ENCODE measurements at places on chromosomes 6 and 20. TPM values are rescaled to one million over a fixed set of nuclear protein-coding genes. Genes with fewer than 3 reads are reported as not detected.
A peak's percentile ranks its signal among the peaks of the same experiment; 100 is the strongest.

DNA sequence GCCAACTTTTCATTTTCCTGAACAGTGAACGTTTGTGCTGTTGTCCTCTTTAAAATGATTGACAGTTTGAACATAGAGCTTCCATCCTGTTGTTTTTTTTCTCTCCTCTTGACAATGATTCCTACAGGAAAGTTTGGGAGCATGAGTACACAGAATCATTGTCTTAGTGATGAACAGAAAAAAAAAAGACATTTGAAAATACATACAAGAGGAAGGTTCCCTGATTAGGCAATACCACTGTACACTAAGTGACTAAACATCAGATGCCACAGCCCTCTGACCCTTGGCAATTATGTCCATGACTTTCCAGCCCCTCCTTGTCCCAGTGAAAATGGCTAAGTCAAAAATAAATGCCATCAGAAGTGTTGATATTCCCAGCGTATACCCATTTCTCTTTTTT is 71.5 kb downstream of the RTN4IP1 start:
- DNase-seq = no peak

PBOV1 gene
- total RNA-seq = not detected

DNA sequence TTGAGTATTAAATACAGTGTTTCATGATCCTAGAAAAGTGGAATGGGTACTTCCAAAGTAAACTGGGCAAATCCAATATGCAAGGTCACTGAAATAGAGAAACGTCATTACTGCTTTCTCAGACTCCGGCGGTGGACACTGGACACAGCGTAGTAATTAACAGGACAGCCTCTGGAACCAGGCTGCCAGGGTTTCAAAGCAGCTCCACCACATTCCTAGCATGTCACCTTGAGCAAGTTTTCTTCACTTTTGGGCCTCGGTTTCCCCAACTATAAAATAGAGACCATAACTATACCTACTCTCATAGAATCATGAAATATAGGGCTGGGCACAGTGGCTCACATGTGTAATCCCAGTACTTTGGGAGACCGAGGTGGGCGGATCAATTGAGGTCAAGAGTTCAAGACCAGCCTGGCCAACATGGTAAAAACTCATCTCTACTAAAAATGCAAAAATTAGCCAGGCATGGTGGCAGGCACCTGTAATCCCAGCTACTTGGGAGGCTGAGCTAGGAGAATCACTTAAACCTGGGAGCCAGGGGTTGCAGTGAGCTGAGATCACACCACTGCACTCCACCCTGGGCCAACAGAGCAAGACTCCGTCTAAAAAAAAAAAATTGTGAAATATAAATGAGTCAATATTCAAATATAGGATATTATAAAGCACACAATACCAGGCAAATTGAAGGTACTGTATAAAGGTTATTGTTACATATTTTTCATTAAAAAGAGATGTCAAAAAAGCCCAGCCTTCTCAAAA is 24.9 kb downstream of the ARHGAP18 start:
- no peak for DNase-seq

- peak; percentile 81 for DNase-seq
These were observed 695.9 kb downstream of the EPHA7 start for GRCh38 chr6:92723390-92723931.

DNA sequence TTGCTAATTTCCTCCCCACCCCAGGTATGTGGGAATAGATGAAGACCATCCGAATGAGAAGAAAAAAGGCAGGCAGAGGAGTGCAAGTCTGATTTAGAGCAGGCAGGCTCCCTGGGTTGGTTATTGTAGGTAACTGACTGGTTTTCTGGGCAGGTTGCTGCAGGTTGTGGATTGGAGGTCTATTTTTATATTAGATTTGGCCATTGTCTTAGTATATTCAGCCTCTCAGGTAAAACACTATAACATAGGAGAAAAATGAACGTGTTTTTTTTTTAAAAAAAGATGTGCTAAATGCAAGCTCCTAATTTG is 492 bp upstream of the TBC1D7 start:
- no peak for DNase-seq
